Caco-2 (cell line): ENCODE measurements at places on chromosomes 3 and 15. TPM values are rescaled to one million over a fixed set of nuclear protein-coding genes. Genes with fewer than 3 reads are reported as not detected.

The PEX11A gene
- total RNA-seq: 3.7 and 4.1 TPM in 2 replicates

- peaks cover 3% of the 10 kb centered on the region; the same call in 1 of the 2 replicates for H3K4me1 ChIP-seq
- no peak overlapping the region for H3K4me3 ChIP-seq
- H3K27me3 ChIP-seq: no peaks in the 10 kb centered on the region
- DNase-seq: no peak
- H3K36me3 ChIP-seq: no peaks in the 10 kb centered on the region
These were observed 14.1 kb downstream of the FXR1 start for GRCh38 chr3:180926526-180926925.

- no peaks in the 10 kb centered on the region for H3K36me3 ChIP-seq
- DNase-seq: no peak
- H3K27ac ChIP-seq: no peak overlapping the region
- H3K27me3 ChIP-seq: no peaks in the 10 kb centered on the region
- no peak overlapping the region for H3K4me3 ChIP-seq
These were observed 12.4 kb downstream of the EFCC1 start for GRCh38 chr3:129013491-129013891.

The IL17RE gene
- total RNA-seq: 77.3 and 82.9 TPM in 2 replicates

GRCh38 chr3:5463991-5464390, 276.5 kb downstream of the EDEM1 start:
- H3K4me1 ChIP-seq: no peaks in the 10 kb centered on the region
- H3K27me3 ChIP-seq: no peaks in the 10 kb centered on the region
- no peaks in the 10 kb centered on the region for H3K36me3 ChIP-seq
- no peak overlapping the region for H3K27ac ChIP-seq
- H3K4me3 ChIP-seq: no peak overlapping the region

The PLCL2 gene
- total RNA-seq: 0.07 TPM in 1 of 2 replicates, not detected in the other

- H3K36me3 ChIP-seq: no peaks in the 10 kb centered on the region
- DNase-seq: no peak
- H3K27ac ChIP-seq: no peak overlapping the region
- no peaks in the 10 kb centered on the region for H3K4me1 ChIP-seq
- H3K4me3 ChIP-seq: no peak overlapping the region
These were observed 47.3 kb upstream of the LRRC58 start for GRCh38 chr3:120396469-120396868.

DNA sequence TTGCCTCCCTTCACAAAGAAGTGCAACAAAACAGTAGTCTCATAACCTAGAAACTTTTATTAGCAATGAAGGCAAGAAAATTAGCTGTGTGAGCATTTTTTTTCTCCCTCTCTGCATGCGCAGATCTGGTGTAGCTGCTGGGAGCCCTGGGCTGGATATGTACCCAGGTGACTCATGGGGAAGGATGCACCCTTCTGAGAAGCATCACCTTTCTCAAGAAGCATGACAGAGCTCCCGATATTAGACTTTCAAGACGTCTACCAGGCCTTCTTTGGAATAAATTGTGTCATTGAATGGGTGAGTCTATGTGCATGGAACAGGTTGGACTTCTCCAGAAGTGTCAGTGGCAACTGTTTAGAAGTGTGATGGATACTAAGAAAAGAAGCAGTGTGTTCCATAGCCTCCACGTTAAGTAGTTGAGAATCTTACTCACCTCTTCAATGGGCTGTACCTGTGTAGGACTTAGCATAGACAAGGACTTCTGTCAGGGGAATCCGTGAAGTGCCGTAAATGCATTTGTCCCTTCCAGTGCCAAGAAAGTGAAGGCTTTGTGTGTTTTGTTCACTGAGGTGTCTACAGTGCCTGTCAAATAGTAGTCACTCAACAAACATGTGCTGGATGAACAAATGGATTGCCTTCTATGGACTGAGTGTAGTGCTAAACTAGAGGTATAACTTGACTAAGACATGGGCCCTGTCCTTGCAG, 47.7 kb upstream of the RASGRP1 start:
- no peaks in the 10 kb centered on the region for H3K27me3 ChIP-seq
- no peak for DNase-seq
- peaks cover 25% of the 10 kb centered on the region for H3K4me1 ChIP-seq
- H3K27ac ChIP-seq: no peak overlapping the region
- H3K36me3 ChIP-seq: no peaks in the 10 kb centered on the region

- no peaks in the 10 kb centered on the region for H3K27me3 ChIP-seq
- H3K36me3 ChIP-seq: no peaks in the 10 kb centered on the region
These were observed 156.0 kb upstream of the MRPL3 start for GRCh38 chr3:131658771-131659170.

The SLC22A14 gene
- 0.14 and 0.23 TPM in 2 replicates for total RNA-seq

The SI gene
- total RNA-seq: 1.7 and 2.6 TPM in 2 replicates

DNA sequence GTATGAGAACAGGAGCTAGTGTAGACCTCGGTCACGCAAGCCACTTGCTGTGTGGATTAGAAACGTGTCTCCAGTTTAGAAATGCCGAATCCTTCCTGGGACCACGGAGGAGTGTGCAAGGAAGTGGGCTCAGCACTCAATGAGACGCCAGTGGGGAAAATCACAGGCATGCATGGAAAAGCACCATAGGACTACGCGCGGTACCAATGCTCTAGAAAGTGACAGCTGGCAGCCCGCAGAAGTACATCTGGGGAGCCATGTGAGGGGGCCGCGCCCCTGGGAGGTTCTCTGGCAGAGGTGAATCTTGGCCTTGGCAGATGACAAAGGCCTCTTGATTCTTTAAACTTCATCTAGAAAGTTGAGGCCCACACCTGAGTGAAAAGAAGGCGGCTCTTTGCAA, 99.3 kb downstream of the LRRK1 start:
- H3K36me3 ChIP-seq: no peaks in the 10 kb centered on the region
- no peak for DNase-seq
- H3K27me3 ChIP-seq: no peaks in the 10 kb centered on the region
- H3K27ac ChIP-seq: no peak overlapping the region
- H3K4me3 ChIP-seq: no peak overlapping the region

GRCh38 chr3:9246189-9246588, 3.3 kb downstream of the SRGAP3 start:
- no peak overlapping the region for H3K4me3 ChIP-seq
- DNase-seq: no peak
- H3K27me3 ChIP-seq: no peaks in the 10 kb centered on the region
- no peak overlapping the region for H3K27ac ChIP-seq

DNA sequence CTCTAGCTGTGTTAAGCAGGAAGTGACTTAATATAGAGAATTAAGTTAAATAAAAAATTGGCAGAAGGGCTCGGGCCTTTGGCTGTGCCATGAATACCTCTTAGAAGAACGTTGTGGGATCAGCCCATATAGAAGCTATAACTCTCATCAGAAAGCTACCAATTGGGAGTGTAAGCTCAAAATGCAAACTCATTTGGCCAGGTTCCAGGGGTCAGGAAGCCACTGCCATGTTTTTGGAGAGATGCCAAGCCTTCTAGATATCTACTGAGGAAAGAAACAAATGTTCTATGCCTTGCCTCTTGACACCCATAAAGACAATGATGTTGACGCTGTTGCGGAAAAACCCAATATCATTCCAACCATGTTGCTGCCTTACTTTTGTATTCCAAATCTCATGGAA, 475.2 kb upstream of the TGFBR2 start:
- H3K4me1 ChIP-seq: no peaks in the 10 kb centered on the region
- DNase-seq: no peak
- no peaks in the 10 kb centered on the region for H3K36me3 ChIP-seq
- H3K27me3 ChIP-seq: no peaks in the 10 kb centered on the region

DNA sequence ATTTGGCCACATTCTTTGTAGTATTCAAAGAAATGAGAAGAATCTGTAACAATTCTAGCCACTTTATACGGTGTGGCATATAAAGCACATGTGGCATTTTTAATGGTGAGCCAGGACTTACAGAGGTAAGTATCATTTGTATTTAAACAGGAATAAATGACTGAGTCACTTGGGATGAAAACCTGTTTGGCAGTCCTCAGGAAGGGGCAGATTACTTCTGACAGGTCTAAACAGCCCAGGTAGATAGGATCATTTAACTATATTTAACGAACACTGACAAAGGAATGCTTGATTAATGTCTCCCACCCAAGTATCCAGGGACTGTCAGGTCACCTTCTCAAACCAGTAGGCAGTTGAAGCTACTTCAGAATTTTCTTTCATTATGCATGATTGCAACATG, 241.5 kb upstream of the SATB1 start:
- H3K4me1 ChIP-seq: no peaks in the 10 kb centered on the region
- H3K4me3 ChIP-seq: no peak overlapping the region
- no peaks in the 10 kb centered on the region for H3K27me3 ChIP-seq
- no peak for DNase-seq
- no peak overlapping the region for H3K27ac ChIP-seq
- H3K36me3 ChIP-seq: no peaks in the 10 kb centered on the region

- H3K36me3 ChIP-seq: no peaks in the 10 kb centered on the region
- no peak overlapping the region for H3K4me3 ChIP-seq
- H3K27me3 ChIP-seq: no peaks in the 10 kb centered on the region
- H3K4me1 ChIP-seq: no peaks in the 10 kb centered on the region
- no peak overlapping the region for H3K27ac ChIP-seq
These were observed 209.2 kb upstream of the TPRG1 start for GRCh38 chr3:188962253-188963247.

- H3K4me1 ChIP-seq: no peaks in the 10 kb centered on the region
- no peaks in the 10 kb centered on the region for H3K27me3 ChIP-seq
- no peak overlapping the region for H3K4me3 ChIP-seq
- H3K27ac ChIP-seq: no peak overlapping the region
- H3K36me3 ChIP-seq: no peaks in the 10 kb centered on the region
- DNase-seq: no peak
These were observed 19.4 kb downstream of the RASGRP1 start for GRCh38 chr15:38545179-38545578.

DNA sequence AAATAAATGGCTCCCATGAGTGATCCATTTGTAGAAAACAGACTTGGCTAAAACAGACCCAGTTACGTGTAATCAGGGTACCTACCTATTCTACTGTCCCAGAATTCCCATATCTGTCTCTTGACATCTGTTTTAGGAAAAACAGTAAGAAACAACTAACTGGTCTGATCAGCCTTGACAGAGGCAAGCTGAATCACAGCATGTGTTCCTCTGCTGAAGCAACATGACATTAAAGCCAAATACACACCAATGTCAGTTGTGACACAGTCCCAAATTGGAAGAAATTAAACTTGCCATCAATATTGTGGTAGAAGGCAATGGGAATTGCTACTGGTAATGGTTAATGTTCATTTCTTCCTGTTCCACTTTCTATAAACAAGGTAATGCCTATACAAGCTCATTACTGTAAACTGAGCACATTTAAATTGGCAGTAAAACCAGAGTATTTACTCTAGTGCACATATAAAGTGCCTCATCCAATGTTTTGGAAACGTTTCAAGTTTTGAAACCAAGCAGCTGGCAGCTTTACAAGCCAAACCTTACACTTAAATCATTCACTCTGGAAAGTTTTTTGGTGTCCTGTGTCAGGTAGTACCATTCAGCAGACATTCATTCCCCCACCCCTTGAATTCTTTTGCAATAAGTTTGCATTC, 27.0 kb downstream of the ALDH1A2 start:
- H3K27me3 ChIP-seq: no peaks in the 10 kb centered on the region
- no peak overlapping the region for H3K27ac ChIP-seq
- no peak for DNase-seq
- H3K4me1 ChIP-seq: no peaks in the 10 kb centered on the region; the same call in 1 of the 2 replicates
- H3K36me3 ChIP-seq: no peaks in the 10 kb centered on the region

DNA sequence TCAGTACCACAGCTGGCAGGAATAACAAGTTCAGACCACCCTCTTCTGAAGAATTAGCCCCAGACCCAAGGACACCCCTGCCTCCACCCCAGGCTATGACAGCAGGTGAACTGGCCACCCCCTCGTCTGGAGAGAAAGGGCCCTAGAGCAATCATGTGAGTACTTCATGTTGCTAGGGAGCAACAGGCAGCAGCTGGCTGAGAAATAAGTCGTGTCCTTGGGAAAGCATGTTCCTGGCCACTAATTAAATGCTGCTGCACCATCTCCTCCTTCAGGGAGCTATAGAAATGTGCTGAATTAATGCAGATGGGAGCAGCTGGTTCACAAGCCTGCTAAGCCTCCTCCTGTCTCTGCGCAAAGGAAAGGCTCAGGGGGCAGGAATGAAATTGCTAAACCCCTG, 31.5 kb downstream of the MRPS11 start:
- H3K27ac ChIP-seq: no peak overlapping the region
- H3K36me3 ChIP-seq: no peaks in the 10 kb centered on the region
- no peak overlapping the region for H3K4me3 ChIP-seq
- H3K27me3 ChIP-seq: no peaks in the 10 kb centered on the region
- H3K4me1 ChIP-seq: no peaks in the 10 kb centered on the region

- H3K27ac ChIP-seq: no peak overlapping the region
- H3K36me3 ChIP-seq: no peaks in the 10 kb centered on the region
- no peak for DNase-seq
- peaks cover 13% of the 10 kb centered on the region for H3K4me1 ChIP-seq
- H3K4me3 ChIP-seq: no peak overlapping the region
- no peaks in the 10 kb centered on the region for H3K27me3 ChIP-seq
These were observed 145.3 kb upstream of the LIPC start for GRCh38 chr15:58286523-58286922.

- DNase-seq: peak; percentile 97
- peak overlapping the region; percentile 89 for H3K27ac ChIP-seq
- peak overlapping the region; percentile 63 for H3K4me3 ChIP-seq
- H3K4me1 ChIP-seq: no peaks in the 10 kb centered on the region
These were observed 219.3 kb upstream of the ATP10A start for GRCh38 chr15:26082221-26083109.

- H3K36me3 ChIP-seq: no peaks in the 10 kb centered on the region
- peak; percentile 86 for DNase-seq
- no peaks in the 10 kb centered on the region for H3K27me3 ChIP-seq
- H3K4me1 ChIP-seq: peaks cover 42% of the 10 kb centered on the region
- no peak overlapping the region for H3K4me3 ChIP-seq
- H3K27ac ChIP-seq: peak overlapping the region; percentile 60
These were observed 13.4 kb upstream of the FAM98B start for GRCh38 chr15:38440353-38441129.

GRCh38 chr3:68436619-68437401, 495.5 kb downstream of the TAFA4 start:
- H3K36me3 ChIP-seq: no peaks in the 10 kb centered on the region
- DNase-seq: no peak
- H3K4me3 ChIP-seq: no peak overlapping the region
- no peaks in the 10 kb centered on the region for H3K4me1 ChIP-seq
- no peak overlapping the region for H3K27ac ChIP-seq
- no peaks in the 10 kb centered on the region; the same call in 1 of the 2 replicates for H3K27me3 ChIP-seq

- H3K4me1 ChIP-seq: no peaks in the 10 kb centered on the region
- no peak overlapping the region for H3K27ac ChIP-seq
- H3K36me3 ChIP-seq: no peaks in the 10 kb centered on the region
- DNase-seq: no peak
These were observed 32.0 kb upstream of the BOC start for GRCh38 chr3:113179235-113179824.

The GOLGA8G gene
- total RNA-seq: not detected in 2 replicates

- no peaks in the 10 kb centered on the region for H3K4me1 ChIP-seq
- H3K27me3 ChIP-seq: no peaks in the 10 kb centered on the region
- H3K4me3 ChIP-seq: no peak overlapping the region
- DNase-seq: no peak
- no peak overlapping the region for H3K27ac ChIP-seq
These were observed 7.1 kb upstream of the TTC14 start for GRCh38 chr3:180594631-180595558.

DNA sequence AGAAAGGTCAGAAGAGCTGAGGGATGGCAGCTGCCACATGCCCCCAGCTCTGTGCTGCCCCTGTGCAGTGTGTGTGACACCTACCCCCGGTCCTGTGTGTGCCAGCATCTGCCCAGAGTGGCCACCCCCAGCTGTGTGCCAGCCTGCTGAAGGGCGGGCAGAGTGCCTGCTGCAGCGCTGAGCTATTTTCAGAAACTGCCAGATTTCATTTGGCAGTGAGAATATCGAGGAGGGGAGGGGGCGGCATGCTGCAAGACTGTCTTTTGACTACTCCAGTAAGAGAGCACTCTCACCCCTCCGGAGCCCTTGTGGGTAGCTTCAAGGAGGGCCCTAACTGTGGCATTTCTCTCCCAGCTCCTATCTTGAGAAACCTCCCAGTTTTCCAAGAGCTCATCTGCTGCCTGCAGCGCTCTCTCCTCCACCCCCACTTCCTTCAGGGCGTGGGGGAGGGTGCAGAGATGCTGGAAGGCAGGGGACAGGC, 25.2 kb upstream of the DOCK3 start:
- no peaks in the 10 kb centered on the region for H3K4me1 ChIP-seq
- H3K27ac ChIP-seq: no peak overlapping the region
- no peak overlapping the region for H3K4me3 ChIP-seq
